Left renal pelvis (tissue), 4 donors: ENCODE measurements at places on chromosomes 5 and 9. TPM values are rescaled to one million over a fixed set of nuclear protein-coding genes. Genes with fewer than 3 reads are reported as not detected.
A peak's percentile ranks its signal among the peaks of the same experiment; 100 is the strongest.

DNA sequence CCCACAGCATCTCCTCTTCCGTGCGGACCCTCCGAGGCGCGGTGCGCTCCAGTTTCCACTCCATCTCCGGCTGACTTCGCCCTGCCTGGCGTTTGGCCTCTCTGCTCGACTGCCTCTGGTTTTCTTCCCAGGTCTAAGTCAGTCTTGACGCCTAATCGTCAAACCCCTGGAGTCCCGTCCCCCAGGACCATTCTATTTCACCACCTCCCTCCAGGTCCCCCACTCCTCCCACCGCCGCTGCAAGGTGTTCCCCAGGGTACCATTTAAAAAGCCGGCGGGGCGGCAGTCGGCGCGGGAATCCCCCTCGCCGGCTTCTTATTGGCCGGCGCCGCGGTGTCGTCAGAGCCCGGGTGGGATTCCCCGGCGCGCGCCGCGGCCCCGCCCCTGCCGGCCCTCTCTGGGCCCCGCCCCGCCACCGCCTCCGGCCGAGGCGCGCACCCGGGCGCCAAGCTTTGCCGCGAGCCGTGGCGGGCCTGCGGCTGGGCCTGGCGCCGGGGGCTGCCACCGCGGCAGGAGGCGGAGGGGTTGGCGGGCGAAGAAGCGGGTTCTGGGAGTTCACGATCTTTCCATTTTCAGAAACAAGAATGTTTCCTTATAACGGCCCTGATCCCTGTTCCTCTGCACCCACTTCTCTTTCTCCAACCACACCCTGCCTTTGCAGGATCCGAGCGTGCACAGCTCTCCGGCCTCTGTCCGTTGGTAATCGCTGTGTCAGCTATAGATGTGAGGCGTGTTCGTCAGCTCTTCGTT is at the start of gene CDC20B:
Gene CDC20B (minus strand): TSS at position 241 of the 750 bp plus-strand sequence. CDS start 177 bp downstream, at position 64.
- DNase-seq = no peak

GRCh38 chr5:67170767-67171166 is 25.8 kb downstream of the CD180 start:
- no peak for DNase-seq

DNA sequence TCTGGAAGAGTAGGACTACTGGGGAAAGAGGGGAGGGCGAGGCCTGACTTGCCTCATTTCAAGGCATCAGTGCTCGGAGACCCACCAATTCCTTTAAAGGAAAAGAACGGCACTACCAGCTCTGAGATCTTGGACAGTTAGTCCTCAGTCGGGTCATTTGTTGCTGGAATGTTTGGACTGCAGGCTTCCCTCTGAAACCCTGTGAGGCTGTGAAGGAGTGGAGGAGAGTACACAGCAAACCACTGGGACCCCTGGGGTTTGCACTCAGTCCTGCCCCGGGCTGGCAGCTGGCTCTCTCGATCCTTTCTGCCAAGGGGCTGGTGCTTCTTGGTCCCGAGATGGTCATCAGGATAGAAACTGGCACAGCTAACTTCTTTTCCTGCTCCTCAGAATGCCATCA is 194.5 kb downstream of the TRIO start:
- DNase-seq = no peak

- no peak for DNase-seq
Measured at GRCh38 chr9:5835808-5836207, 2.9 kb upstream of the ERMP1 start.

DNA sequence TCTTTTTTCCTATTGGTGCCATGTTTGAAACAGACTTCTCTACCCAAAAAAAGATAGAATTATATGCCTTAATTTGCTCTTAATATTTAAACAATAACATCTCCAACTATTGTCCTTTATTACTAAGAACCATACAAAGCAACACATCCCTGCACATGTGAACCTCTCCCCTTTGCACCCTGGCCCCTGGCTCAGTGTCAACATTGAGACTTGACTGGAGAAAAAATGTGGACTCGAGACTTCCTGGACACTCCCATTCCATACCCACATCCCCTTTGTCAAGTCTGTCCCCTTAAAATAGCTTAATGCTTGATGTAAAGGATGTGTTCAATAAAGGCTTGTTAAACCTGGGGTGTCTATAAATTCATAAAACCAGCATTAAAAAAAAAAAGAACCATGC is 53.2 kb downstream of the TTC39B start:
- DNase-seq = no peak

DNA sequence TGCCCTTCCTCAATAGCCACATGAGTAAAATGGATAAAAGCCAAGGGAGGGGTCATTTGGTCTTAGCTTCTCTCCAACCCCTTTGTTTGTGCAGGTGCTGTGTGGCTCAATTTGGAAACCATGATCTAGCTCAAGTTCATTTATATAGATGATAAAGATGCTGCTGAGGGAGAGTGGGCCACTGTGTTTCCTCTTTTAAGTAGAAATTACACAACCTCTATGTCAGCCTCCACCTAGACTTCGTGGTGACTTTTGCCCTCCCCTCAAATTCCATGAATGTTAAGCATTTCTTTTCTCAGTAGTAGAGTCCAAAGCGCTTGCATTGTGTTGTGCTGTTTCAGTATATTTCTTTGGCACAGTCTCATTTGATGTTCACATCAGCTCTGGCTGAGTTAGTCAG is 241.4 kb downstream of the ARHGAP26 start:
- DNase-seq = no peak

DNA sequence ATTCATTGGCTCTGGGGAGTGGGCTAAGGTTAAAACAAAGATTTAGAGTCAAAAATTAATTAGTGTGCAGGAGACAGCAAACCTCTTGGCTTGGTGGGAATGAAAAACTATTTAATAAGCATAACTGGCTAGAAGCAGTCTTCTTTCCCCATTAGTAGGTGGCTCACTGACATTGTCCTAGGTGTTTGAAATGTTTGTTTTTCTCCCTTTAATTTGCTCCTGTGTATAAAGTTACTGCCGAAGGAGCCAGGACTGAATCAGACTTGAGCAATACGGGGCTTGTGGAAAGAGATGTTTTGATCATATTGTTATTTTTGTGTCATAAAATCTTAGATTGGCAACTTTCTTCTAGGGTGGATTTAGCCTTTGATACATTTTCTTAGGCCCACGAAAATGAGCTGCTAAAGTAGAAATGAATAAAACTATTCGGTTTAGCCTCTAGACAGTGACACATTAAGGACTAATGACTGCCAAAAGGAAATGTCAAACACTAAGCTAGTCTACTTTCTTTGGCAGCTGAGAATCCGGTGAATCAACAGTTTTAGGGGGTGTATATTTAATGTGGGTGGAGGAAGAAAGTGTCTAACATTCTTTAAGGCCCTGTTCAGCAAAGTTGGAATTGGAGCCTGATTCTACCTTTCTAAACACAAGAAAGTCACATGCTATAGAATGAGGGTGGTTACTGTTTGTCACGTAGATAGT is 30.2 kb downstream of the LRRTM2 start:
- DNase-seq = no peak

- no peak for DNase-seq
Measured at GRCh38 chr9:131700765-131701435, 39.0 kb downstream of the RAPGEF1 start.

DNA sequence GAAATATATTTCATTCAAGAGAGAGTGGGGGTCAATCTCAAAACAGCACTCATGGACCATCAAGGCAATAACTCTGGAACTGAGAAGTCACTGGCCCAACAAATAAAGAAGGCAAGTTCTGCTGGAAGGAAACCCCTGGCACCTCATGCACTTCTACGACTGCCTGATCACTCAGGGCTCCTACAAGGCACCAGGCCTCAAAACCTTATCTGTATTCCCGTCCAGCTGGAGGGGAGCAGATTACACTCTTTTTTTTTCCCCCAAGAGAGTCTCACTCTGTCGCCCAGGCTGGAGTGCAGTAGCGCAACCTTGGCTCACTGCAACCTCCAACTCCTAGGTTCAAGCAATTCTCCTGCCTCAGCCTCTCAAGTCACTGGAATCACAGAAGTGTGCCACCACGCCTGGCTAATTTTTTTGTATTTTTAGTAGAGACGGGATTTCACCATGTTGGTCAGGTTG is 49.9 kb downstream of the P4HA2 start:
- DNase-seq = no peak

GRCh38 chr5:156020647-156021046 is 306.3 kb upstream of the SGCD start:
- no peak for DNase-seq

DNA sequence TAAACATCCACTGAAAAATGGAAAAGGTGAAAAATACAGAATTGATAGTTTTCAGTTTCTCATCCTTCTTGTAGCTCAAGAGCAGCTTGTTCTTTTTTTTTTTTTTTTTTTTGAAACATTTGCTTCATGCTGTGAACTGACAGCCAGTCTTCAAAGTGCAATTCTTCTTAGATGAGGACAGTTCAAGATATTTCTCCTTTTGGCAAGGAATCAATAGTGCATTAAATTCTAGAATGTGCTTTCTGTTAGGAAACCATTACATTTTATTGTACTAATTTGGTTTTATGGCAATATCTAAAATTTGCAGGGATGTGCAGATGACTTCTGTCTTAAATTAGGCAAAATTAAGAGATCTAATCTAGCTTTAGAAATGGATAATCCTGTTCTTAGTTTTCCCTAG is 969.3 kb upstream of the ACO1 start:
- no peak for DNase-seq

GRCh38 chr9:121498150-121498486 is 1.5 kb downstream of the GGTA1 start:
- peak; percentile 57 for DNase-seq

DNA sequence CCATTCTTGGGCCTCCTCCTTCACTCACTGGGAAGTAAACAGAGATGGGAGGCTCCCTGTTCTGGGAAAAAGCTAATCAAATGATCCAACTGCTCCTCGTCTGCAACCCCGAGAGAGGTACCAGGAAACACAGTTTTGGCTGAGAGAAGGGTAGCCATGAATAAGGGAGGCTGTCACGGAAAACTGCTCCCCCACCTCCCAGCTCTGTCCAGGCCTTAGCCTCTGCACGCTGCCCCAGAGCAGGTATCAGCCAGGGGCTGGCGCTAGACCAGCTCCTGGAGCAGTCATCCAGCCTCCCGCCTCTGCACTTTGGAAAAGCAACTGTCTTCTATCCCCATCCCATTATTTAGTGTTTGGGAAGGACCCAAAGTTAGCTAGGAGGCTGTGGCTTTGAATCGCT is 266.1 kb downstream of the NDUFS4 start:
- DNase-seq = no peak

GRCh38 chr5:172798422-172799215 is 27.6 kb upstream of the DUSP1 start:
- no peak for DNase-seq

DNA sequence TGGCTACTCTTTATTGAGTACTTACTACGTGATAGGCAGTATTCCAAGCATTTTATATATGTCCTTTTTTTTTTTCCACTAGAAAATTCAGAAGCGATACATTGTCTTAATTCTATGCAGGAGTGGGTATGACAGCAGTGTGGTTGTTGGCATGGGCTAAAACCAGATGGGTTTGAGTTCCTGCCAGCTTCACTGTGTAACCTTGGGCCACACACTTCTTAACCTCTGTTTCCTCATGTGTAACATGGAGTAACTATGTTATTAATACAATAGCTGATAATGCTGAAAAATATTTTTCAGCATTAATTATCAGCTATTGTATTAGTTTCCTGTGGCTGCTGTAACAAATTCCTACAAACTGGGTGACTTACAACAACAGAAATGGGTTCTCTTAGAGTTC is 12.0 kb downstream of the SNX18 start:
- no peak for DNase-seq

- no peak for DNase-seq
Measured at GRCh38 chr9:38136386-38136785, 67.4 kb upstream of the SHB start.

DNA sequence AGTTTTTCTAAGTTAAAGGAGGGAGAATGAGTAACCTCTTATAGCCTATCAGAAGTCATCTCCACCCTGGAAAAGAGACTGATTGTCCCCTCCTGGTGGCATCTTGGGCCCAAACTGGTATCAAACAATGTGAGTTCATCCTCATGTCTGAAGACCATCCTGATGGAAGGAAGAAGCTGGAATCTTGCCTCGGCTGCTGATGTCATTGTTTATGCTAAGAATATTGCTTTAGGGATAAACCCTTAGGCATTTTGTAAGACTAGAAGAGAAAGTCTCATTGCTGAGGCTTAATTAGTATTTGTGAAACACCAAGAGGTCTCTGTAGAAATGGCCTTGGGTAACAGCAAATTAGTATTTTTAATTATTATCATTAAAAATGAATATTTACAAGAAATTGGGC is 65.7 kb upstream of the KCNN2 start:
- no peak for DNase-seq

DNA sequence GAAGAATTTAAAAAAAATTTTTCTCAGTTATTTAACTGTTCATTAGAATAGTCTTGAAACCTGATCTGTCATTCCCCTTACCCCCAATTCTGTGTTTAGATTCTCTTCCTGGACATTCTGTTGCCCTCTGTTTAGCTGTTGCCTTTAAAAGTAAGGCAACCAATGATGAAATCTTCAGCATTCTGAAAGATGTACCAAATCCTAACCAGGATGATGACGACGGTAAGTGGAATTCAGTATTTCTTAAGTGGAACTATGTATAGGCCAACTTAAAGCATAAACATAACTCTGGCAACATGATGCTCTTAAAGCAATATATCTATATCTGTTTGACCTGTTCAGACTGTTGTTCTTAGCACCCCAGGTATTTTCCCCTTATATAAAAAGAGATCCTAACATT is 27.2 kb downstream of the NCBP1 start:
- DNase-seq = no peak

DNA sequence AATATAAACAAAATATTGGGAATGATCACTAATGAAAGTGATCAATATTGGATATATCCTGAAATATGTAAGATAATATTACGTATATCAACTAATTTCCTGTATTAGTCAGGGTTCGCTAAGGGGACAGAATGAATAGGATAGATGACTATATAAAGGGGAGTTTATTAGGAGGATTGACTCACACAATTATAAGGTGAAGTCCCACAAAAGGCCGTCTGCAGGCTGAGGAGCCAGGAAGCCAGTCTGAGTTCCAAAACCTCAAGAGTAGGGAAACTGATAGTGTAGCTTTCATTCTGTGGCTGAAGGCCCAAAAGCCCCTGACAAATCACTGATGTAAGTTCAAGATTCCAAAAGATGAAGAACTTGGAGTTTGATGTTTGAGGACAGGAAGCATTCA is 561.1 kb downstream of the PRDM9 start:
- no peak for DNase-seq

GRCh38 chr5:168346417-168346816 is 55.0 kb downstream of the WWC1 start:
- DNase-seq = peak; percentile 76

Gene CBY3
- 0.26 TPM for polyA plus RNA-seq

Gene LRRC19
- 15.6 TPM for polyA plus RNA-seq

Gene IGFBPL1
- polyA plus RNA-seq = 0.68 TPM

Gene DUSP1
- 55.2 TPM for polyA plus RNA-seq

Gene KIF4B
- 0.19 TPM for polyA plus RNA-seq

Gene IRX4
- polyA plus RNA-seq = not detected

Gene MAMDC2
- polyA plus RNA-seq = 9.1 TPM

Gene DAPK1
- polyA plus RNA-seq = 65.0 TPM

Gene CDH9
- polyA plus RNA-seq = 19.9 TPM

Gene PCDHA9
- polyA plus RNA-seq = 0.06 TPM

Gene SLC35D2
- polyA plus RNA-seq = 14.2 TPM

Gene LHX6
- 3.2 TPM for polyA plus RNA-seq

Gene STPG3
- 0.57 TPM for polyA plus RNA-seq

Gene NSMF
- 40.4 TPM for polyA plus RNA-seq

Gene SLC1A1
- polyA plus RNA-seq = 21.5 TPM
